ENCODE measurements at places on chromosomes 13 and 19. TPM values are rescaled to one million over a fixed set of nuclear protein-coding genes. Genes with fewer than 3 reads are reported as not detected.

DNA sequence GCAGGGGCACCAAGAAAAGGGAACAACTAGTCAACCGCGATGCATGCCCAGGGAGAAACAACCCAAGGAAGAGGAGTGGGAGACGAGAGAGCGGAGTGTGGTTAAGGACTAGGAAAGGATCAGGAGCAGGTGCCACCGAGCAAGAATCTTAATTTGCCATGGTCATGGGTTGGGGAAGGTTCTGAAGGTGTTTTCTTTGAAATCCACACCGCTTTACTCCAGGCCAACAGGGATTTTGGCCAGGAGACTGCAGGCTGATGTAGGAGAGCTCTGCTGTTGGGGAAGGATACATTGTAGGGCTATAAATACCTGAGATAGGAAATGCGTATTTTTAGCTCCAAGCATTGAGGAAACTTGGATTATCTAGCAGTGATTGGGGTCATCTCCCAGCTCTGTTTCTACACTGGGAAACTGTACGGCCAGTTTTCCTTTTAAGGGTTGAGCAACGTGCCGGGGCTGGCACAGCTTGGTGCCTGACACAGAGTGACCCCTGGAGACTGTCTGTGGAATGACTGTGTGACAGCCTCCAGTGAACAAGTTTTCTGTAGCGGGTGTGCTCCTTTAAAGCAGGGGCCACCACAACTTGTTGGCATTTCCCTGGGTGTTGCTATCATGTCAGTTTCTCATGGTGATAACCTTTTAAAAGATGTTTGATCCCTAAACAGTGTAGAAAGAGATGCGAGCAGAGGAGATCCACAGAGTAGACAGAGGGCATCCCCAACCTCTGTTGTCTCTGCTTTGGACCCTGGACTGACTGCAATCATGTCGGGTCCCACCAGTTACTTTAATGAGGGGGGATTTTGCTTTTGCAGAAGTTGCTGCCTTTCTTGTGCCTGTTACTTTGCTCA is 34.3 kb downstream of the ZNF536 start:
- H3K36me3 ChIP-seq = no peaks in the 10 kb centered on the region
- no peaks in the 10 kb centered on the region for H3K27me3 ChIP-seq
- no peak overlapping the region for H3K4me3 ChIP-seq
- no peak for DNase-seq
- H3K4me1 ChIP-seq = no peaks in the 10 kb centered on the region
- H3K27ac ChIP-seq = no peak overlapping the region

Gene PCDH20
- total RNA-seq = 3.0 TPM

Gene ENOX1
- total RNA-seq = 4.9 TPM

DNA sequence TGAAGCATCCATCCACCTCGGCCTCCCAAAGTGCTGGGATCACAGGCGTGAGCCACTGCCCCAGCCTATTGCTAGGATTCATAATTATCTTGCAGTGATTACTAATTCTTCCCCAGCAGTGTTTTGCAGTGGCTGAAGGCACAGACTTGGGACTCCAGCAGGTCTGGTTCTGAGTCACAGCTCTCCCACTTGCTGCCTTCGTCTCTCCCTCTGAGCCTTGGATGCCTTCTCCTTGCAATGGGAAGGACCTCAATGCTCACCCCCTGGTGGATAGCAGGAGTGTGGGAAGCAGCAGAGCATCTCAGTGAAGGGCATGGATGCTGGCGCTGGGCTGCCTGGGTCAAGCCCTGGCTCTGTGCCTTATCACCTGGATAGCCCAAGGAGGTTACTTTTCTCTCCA is 37.6 kb upstream of the SHKBP1 start:
- DNase-seq = no peak
- H3K27ac ChIP-seq = no peak overlapping the region
- H3K4me1 ChIP-seq = no peaks in the 10 kb centered on the region
- peaks cover 6% of the 10 kb centered on the region for H3K36me3 ChIP-seq

DNA sequence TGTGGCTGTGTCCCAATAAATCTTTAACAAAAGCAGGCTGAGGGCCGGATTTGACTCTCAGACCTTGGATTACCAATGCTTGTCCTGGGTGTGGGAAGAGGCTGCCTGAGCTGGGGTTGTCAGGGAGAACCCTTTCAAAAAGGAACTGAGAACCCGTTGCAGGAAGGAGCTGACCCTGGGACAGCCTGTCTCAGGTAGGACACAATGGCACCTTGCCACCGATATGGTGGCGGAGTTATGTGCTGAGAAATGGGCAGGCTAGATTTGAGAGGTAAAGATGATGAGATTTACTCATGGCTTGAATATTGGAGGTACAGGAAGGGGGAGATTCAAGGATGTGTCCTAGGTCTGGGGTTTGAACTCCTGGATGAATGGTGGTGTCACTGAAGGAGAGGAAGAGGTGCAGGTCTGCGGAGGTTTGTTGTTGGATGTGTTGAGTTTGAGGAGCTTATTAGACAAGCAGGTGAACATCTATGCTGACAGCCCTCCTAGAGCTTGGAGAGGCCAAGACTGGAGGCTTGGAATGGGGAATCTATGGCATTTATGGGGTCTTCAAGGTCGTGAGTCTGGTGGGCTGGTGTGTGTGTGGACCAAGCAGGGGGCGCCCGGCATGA is 7.2 kb downstream of the PLEKHF1 start:
- H3K36me3 ChIP-seq = no peaks in the 10 kb centered on the region
- H3K27ac ChIP-seq = no peak overlapping the region
- H3K4me1 ChIP-seq = no peaks in the 10 kb centered on the region
- H3K4me3 ChIP-seq = no peak overlapping the region
- no peaks in the 10 kb centered on the region for H3K27me3 ChIP-seq
- no peak for DNase-seq

DNA sequence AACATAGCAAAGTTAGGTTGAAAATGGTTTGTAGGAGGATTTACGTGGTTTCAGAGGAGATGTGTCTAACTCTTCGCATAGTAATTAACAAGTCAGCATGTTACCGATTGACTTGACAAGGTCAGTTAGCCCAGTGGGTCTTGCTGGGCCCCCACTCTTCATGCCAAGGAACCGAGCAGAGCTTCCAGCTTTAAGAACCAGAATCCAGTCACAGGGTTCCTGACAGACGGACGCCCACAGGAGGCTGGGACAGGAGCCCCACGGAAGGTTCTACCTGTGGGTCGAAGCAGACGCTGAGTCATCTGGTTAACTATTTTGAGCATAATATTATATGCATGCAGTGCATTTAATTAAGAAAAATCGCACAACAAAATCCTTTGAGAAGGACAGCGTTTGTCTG is 3.5 kb downstream of the TMEM255B start:
- H3K4me1 ChIP-seq = no peaks in the 10 kb centered on the region
- DNase-seq = no peak

GRCh38 chr19:4624733-4625362 is 14.5 kb upstream of the TNFAIP8L1 start:
- H3K4me1 ChIP-seq = no peaks in the 10 kb centered on the region
- no peak overlapping the region for H3K27ac ChIP-seq
- DNase-seq = no peak
- no peaks in the 10 kb centered on the region for H3K27me3 ChIP-seq

DNA sequence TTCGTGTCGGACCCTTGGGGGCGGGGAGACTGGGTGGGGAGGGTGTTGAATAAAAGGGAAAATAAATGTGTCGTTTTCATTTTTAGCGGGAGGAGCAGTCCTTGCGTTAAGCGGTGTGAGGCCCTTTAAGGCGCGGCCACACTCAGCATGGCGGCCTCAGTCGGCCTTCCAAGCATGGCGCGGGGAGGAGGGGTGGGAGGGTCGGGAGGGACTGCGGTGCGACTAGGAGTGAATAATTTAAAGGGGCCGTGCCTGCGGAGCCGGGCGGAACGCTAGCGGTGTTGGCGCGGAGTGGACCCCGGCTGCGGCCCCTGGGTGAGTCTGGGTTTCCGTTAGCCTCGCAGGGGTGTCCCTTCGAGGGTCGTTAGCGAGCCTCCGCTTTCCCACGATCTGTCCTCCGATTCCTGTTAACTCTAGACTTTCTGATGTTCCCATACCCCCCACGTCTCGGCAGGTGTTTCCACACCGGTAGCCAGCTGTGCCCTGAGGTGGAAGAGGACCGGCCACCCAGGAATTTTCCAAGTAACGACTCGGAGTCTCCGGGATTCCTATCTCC is 1.5 kb upstream of the PNPLA6 start:
- no peaks in the 10 kb centered on the region for H3K27me3 ChIP-seq
- H3K36me3 ChIP-seq = peaks cover 3% of the 10 kb centered on the region
- H3K27ac ChIP-seq = peak overlapping the region; percentile 93
- H3K4me3 ChIP-seq = peak overlapping the region; percentile 65
- peak; percentile 96 for DNase-seq

DNA sequence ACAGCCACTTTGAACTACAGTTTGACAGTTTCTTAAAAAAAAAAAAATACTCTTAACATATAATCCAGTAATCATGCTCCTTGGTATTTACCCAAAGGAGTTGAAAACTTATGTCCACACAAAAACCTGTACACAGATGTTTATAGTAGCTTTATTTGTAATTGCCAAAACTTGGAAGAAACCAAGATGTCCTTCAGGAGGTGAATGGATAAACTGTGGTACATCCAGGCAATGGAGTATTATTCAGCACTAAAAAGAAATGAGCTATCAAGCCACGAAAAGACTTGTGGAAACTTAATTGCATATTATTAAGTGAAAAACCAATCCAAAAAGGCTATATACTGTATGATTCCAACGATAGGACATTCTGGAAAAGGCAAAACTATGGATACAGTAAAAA is 44.9 kb downstream of the RCBTB2 start:
- no peaks in the 10 kb centered on the region for H3K36me3 ChIP-seq
- no peaks in the 10 kb centered on the region for H3K27me3 ChIP-seq
- H3K4me3 ChIP-seq = no peak overlapping the region
- H3K27ac ChIP-seq = no peak overlapping the region
- no peak for DNase-seq

Gene DLL3
- 0.13 TPM for total RNA-seq

- DNase-seq = no peak
- no peaks in the 10 kb centered on the region for H3K36me3 ChIP-seq
- no peaks in the 10 kb centered on the region for H3K4me1 ChIP-seq
- no peaks in the 10 kb centered on the region for H3K27me3 ChIP-seq
These were observed 2.6 kb downstream of the NAPSA start for GRCh38 chr19:50362656-50363424.

DNA sequence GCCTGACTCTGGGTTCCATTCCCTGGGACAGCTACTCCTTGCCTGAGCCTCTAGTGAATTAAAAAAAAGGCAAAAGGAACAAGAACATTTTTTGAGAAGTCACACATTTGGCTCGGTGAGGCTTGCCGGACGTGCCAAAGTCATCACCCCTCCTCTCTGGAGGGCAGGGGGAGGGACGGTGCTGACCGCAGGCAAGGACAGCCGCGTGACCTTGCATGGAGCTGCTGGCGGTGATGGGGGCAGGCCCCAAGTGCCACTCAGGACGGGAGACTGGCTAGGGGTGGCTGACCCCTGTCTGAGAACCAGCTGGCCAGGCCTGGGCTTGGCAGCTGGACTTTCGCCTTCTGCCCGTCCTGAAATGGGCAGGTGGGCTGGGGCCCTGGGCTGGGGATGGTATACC is 26.4 kb downstream of the MAP2K2 start:
- H3K27ac ChIP-seq = peak overlapping the region; percentile 57
- H3K36me3 ChIP-seq = no peaks in the 10 kb centered on the region
- peaks cover 5% of the 10 kb centered on the region for H3K4me1 ChIP-seq
- DNase-seq = no peak
- no peaks in the 10 kb centered on the region for H3K27me3 ChIP-seq
- H3K4me3 ChIP-seq = no peak overlapping the region

- no peak for DNase-seq
- H3K4me1 ChIP-seq = no peaks in the 10 kb centered on the region
- H3K36me3 ChIP-seq = no peaks in the 10 kb centered on the region
- H3K27ac ChIP-seq = no peak overlapping the region
These were observed 165.3 kb downstream of the IER2 start for GRCh38 chr19:13315495-13315894.

DNA sequence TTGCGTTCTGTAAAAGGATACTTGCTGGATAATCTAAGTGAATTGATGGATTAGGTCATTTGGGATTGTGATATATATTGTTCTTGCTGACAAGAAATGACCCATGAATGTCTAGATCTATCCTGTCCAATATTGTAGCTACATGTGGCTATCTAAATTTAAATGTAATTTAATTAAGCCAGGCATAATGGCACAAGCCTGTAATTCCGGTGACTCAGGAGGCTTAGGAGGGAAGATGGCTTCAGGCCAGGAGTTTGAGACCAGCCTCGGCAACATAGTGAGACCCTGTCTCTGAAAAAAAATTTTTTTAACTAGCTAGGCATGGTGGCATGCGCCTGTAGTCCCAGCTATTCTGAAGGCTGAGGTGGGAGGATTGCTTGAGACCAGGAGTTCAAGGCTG is 39.3 kb upstream of the AKAP11 start:
- H3K4me1 ChIP-seq = no peaks in the 10 kb centered on the region
- H3K36me3 ChIP-seq = no peaks in the 10 kb centered on the region
- no peaks in the 10 kb centered on the region for H3K27me3 ChIP-seq
- no peak overlapping the region for H3K27ac ChIP-seq
- DNase-seq = no peak
- no peak overlapping the region for H3K4me3 ChIP-seq

- DNase-seq = peak; percentile 42
- no peak overlapping the region for H3K4me3 ChIP-seq
- no peak overlapping the region for H3K27ac ChIP-seq
- H3K36me3 ChIP-seq = no peaks in the 10 kb centered on the region
- H3K27me3 ChIP-seq = no peaks in the 10 kb centered on the region
- peaks cover 2% of the 10 kb centered on the region for H3K4me1 ChIP-seq
These were observed 50.1 kb upstream of the FREM2 start for GRCh38 chr13:38636761-38637160.

DNA sequence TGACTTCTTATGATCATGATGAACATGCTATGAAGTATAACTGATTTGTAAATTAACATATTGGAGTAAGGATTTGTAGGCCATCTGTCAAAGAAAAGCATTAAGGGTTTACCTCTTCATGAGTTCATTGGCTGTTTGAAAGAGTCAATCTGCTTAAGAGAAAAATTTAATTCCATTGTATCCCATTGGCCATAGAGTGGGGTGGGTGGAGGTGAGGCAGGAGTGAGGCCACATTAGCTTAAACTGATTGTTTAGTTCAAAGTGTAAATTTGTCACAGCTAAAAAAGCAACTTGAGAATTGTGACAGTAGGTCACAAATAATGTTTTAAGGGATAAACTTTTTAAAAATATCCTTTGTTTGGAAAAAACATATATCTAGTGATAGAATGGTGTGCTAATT is 11.4 kb downstream of the GPR180 start:
- H3K4me1 ChIP-seq = no peaks in the 10 kb centered on the region
- H3K27ac ChIP-seq = no peak overlapping the region
- no peaks in the 10 kb centered on the region for H3K27me3 ChIP-seq
- H3K4me3 ChIP-seq = no peak overlapping the region
- no peaks in the 10 kb centered on the region for H3K36me3 ChIP-seq

Gene NCR1
- 0.91 TPM for total RNA-seq

Gene TPTE2
- 0.16 TPM for total RNA-seq

DNA sequence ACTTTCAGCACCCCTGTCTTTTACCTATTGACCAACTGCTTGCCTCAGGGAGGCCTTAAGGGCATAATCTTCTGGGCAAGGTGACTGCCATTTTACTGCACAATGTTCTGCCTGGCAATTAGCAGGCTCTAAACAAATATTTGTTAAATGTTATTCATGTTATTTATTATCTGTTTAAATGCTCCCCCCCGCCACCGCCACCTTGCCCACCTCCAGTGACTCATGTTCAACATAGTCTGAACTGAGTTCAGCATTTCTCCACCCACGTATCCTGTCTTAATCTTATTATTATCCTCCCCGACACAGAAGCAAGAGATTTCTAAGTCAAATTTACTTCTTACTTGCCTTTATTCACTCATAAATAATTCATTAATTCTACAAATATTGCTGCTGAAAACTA is 144.8 kb downstream of the LIG4 start:
- DNase-seq = no peak
- no peaks in the 10 kb centered on the region for H3K4me1 ChIP-seq
- no peak overlapping the region for H3K27ac ChIP-seq
- H3K36me3 ChIP-seq = no peaks in the 10 kb centered on the region
- no peaks in the 10 kb centered on the region for H3K27me3 ChIP-seq
